ENCODE measurements at places on chromosomes 11 and 22.

DNA sequence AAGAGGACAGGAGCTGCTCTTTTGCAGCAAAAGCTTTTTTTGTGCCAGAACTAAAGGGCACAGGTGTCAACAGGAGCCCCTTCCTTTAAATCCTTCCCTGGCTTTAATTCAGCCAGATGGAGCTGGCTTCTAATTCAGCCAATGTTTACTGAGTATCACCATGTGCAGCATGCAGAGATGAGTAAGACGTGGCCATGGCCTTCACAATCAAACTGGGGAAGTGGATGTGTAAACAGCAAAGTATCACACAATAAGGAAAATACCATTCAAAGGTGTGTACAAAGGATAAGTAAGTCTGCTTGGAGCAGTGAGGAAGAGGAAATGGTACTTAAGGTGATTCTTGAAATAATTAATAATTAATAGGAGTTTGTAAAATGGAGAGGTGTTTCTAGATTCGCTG, 243.4 kb downstream of the NXPE2 start:
- DNase-seq = no peak

- DNase-seq = no peak
Measured at GRCh38 chr11:102252339-102252891, 64.9 kb upstream of the BIRC3 start.

DNA sequence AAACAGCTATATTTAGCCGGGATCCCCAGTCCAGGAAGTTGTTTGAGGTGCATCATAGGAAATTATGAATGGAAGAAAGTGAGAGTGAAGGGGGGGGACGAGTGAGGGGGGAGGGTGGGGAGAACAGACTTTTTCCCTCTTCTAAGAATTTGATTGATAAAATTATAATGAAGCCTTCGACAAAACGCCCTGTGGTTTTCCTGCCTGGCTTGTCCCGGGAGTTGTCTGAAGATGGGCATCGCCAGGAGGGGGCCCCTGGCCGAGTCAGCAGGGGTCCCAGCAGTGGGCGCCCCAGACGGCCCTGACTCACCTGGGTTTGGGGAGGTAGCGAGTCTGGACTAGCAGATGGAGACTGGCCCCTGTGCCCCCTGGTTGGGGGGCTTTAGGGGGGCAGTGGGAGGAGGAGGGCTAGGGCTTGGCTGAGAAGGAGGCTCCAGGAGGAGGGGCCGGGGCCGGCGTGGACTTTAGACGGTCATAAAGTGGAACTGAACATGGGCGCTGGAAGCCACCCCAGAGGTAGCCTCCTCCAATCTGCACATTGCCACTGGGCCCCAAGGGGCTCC, 336 bp upstream of the LIF start:
- DNase-seq = no peak

DNA sequence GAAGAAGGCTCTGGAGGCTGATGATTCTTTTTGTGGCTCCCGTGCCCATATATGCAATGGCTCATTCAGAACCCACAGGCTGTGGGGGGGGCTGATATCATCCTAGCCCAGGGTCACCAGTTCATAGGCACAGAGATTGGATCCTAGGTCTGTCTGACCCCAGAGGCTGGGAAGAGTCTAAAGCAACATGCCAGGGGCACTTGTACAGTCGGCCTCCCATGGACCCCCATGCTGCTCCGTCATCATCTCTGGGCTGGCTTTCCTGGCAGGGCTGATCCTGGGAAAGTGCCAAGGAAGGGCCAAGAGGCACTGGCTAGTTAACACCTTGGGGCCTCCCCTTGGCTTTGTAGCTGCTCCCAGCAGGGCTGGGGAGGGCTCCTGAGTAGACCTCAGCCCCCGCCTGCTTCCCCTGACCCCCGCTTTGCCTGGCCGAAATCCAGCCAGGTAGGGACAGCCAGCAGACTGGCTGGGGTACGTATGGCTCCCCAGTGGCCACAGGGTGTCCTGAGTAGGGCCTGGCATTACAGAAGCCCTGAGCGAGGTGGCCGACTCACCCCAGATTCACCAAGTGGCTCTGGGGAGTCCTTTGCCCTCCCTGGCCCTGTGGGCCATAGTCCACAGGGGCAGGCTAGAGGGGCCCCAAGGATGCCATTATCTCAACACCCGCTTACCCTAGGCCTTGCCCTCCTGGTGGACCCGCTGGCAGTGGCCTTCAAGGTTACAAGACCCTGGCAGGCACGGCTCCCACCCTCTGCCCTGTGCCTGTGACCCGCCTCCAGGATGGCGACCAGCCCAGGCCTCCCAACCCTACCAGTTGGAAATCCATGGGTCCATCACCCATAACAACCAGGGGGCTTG, 22.5 kb downstream of the FADS3 start:
- no peak for DNase-seq

GRCh38 chr11:133840479-133840941, 4.8 kb downstream of the SPATA19 start:
- DNase-seq = no peak

DNA sequence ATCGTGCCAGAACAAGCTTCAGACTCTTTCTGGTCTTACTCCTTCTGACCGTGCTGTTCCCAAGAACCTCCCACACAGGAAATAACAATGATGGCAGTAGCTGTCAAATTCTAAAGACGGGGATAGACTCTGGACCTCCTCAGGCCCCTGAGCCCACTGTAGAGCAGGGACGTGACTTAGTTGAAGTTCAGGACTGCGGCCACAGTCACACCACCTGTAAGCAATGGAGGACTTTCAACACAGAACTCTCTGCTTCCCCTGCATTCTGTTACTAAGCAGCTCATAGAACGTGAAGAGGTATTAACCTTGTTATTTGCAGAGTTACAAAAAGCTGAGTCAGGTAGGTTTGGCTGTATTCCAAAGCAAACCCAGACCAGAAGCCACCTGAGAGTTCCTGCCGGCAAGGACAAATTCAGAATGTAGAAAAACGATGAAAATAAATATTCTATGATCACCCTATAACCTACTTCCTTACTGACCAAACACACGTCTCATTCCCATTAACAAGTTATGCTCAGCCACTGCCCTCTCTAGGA, 12.7 kb downstream of the TMEM45B start:
- no peak for DNase-seq

DNA sequence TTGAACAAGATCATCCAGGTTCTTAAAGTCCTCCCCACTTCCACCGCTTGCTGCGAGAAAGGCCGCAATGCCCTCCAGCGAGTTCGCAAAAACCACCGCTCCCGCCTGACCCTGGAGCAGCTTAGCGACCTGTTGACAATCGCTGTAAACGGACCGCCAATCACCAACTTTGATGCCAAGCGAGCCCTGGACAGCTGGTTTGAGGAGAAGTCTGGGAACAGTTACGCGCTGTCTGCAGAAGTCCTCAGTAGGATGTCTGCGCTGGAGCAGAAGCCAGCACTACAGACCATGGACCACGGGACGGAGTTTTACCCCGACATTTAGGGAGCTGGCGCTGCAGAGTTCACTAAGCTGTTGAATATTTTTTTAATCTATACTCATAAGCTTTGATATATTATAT, 58.3 kb downstream of the SYT13 start:
- no peak for DNase-seq

GRCh38 chr11:3614742-3615171, 27.0 kb downstream of the ART5 start:
- DNase-seq = peak; percentile 35

- no peak for DNase-seq
Measured at GRCh38 chr11:7600205-7600775, 73.0 kb downstream of the CYB5R2 start.

GRCh38 chr22:42217752-42218280, 52.6 kb downstream of the TCF20 start:
- DNase-seq = no peak

- no peak for DNase-seq
Measured at GRCh38 chr22:47195156-47195483, 432.7 kb downstream of the TBC1D22A start.

DNA sequence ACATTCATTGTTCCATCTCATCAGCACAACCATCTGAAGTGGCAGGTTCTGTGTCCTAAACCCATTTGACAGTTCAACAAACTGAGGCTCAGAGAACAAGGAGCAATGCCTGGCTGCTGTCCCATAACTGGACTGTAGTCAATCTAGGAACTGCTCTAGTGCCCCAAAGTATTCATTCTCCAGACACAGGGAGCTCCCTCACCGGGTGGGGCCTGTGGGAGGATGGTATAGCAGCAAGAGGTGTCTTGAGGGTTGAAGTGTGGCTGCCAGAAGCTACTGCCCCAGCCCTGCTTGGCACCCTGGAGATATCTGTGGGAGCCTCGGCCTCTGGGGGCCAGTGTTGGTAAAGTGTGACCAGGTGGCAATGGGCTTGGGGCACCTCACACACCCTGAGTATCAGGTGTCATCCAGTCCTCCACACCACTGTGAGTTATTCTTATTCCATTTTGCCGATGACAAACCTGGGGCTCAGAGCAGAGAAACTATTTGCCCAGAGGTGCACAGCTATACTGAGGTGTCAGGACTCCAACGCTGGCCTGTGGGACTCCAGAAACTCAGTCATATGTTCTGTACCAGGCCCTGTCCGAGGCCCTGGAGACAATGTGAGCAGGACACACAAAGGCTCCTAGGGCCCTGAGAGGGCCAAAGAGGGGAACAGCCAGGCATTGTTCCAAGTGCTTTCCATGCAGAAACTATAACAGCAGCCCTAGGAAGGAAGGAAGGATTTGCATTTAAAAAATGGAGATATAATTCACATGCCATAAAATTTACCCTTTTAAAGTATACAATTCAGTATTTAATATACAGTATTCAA, 46.0 kb upstream of the KLHL35 start:
- no peak for DNase-seq

DNA sequence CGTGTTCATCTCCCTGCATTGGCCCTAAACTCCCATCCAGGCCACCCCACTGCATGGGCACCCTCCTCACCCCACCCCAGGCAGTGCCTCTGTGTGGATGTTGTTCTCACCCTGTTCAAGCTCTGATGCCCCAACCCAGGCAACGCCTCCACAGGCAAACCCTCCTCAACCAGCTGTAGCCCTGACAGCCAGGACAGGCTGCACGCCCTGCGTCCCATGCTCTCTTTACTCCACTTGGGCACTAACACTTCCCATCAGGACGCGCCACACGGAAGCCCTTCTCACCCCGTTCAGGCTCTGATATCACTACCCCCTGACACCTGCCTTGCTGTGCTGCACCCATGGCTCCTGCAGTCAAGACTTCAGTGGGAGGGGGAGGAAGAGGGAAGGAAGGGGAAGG, 47.9 kb downstream of the KCNJ1 start:
- DNase-seq = no peak

DNA sequence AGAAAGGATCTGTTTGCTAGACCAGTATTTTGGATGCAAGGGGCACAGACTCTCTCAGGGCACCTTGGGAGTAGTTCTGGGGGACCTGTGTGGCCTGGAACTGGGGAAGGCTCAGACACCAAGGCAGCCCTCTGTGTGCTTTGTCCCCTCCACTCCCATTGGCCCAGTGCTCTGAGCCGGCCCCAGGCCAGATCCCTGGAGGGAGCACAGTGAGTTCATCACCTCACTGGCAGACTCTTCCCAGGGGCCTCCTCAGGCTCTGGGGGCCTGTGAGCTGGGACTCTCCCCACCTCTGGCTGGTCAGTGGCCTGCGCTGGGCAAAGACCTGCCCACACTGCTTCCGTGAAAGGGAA, 51.7 kb downstream of the CHRDL2 start:
- DNase-seq = no peak

DNA sequence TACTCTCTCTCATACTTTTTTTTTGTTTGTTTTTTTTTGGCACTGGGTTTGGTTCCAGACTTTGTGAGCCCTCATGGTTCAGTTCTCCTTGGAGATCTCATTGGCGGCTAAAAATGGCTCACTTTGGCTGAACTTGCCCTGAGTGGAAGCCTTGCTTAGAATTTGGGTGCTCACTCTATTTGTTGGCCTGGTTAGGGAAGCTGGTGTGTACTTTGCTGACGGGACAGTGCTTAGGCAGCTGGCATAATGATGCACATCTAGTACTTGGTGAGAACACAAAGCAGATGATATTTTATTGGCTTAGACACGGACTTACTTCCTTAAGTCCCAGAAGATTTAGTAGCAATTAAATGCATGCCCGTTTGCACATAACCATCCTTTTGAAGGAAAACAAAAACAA, 66.5 kb upstream of the GRAMD1B start:
- DNase-seq = no peak

DNA sequence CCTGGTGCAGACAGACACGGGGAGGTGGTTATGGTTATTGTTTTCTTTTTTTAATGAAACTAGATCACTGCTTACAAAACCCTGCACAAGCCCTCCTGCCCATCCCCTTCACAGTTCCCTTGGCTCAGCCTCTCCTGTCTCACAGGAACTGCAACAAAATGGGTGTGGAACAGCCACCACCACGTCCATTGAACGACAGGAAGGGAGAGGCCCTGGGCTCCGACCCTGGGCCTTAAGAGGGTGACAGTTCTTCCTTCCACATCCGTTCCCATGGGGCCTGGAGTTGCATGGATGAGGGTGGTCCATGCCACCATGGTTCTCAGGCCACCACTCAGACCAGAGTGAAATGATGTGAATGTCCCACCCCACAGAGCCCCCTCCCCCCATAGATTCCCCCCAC, 15.7 kb downstream of the PRPF19 start:
- DNase-seq = no peak

- no peak for DNase-seq
Measured at GRCh38 chr22:37942133-37942532, 11.3 kb downstream of the C22orf23 start.

- DNase-seq = peak; percentile 1
Measured at GRCh38 chr11:33930317-33931021, 38.6 kb upstream of the LMO2 start.

DNA sequence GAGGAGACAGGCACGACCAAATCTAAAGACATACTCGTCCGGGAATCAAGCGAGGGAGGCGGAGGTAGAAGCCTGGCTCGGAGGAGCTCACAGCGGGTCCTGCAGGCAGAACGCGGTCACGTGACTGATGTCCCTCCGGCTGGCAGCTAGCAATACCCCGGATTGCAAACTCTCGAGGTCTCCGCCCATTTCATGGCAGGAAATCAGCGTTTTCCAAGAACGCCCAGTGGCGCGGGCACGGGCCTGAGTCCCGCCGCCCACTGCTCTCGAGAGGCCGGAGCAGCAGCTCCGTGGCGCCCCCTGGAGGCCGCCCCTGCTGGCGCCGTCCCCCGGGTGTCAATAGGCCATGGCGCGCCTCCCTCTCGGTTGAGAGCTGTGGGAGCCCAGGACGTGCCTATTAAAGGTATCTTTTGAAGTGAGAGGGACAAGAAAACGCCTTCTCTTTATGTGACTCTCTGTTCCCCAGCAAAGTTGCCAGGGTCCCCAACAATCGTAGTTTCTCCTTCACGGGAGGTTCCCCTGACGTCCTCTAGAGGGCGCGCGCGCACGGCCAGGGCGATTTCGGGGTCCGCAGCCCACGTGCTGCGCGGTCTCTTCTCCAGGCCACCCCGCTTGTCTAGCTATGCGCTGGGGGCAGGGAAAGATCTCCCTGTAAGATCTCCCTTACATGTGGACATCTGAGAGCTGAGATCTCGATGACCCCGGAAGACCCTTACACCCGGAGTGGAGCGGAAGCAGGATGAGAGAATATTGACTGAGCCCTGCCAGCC, 37.3 kb upstream of the RBFOX2 start:
- DNase-seq = peak; percentile 71

DNA sequence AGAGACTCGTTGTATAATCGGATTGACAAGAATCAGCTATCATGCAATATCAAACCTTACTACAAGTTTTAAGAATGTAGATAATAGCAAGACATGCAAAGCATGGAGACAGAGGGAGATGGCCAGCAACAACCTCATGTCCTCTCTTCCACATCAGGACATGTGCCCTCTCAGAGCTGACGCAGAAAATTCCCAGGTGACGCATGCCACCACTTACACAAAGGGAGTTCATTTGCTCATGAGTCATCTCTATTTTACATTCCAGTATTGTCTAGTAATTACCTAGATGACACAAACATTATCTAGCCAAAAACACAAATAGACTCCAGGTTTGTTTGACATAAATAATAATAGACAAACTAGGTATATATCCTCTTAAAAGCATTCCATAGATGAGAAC, 38.1 kb upstream of the OPCML start:
- no peak for DNase-seq

Data from activated CD4-positive, alpha-beta T cell treated with anti-CD3 and anti-CD28 coated beads, Interleukin-2, amount 50 U/mL, for 16 hours (primary cell).